Activated naive CD8-positive, alpha-beta T cell treated with anti-CD3 and anti-CD28 coated beads, Interleukin-2, amount 10 ng/mL, durations not matched to agents 7 days and 5 days (primary cell): ENCODE measurements at places on chromosomes 6 and 20.

DNA sequence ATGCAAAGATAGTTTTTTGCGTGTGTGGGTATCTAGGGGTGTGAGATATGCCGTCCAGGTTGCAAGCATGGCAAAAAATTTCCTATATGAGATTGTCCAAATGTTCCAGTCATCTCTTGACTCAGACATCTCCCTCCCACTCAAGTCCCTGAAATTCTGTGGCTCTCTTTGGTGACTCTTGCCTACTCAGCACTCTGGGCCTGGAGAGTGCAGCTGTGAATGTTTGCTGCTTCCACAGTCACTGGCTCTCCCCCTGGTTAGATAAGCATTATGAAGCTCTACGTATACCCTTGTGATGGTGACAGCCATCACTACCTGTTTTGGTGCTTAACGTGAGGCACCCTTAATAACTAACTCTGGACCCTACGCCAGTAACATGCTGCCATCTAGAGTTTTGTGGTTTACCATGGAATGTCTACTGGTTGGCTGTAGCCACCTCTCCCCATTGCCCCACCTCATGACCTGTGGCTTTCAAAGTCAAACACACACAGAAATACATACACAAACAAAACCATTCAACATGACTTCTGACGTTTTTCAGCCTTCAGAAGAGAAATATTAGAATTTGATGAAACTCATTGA lies 621.9 kb upstream of the CITED2 start:
- H3K4me3 ChIP-seq = no peak overlapping the region
- H3K4me1 ChIP-seq = no peaks in the 10 kb centered on the region
- DNase-seq = no peak
- H3K36me3 ChIP-seq = no peaks in the 10 kb centered on the region
- H3K27ac ChIP-seq = no peak overlapping the region
- no peaks in the 10 kb centered on the region for H3K27me3 ChIP-seq

- no peak overlapping the region for H3K27ac ChIP-seq
- no peaks in the 10 kb centered on the region for H3K27me3 ChIP-seq
- H3K4me3 ChIP-seq = no peak overlapping the region
- H3K36me3 ChIP-seq = no peaks in the 10 kb centered on the region
- H3K4me1 ChIP-seq = no peaks in the 10 kb centered on the region
Observed at GRCh38 chr6:140043357-140043756, 668.9 kb upstream of the CITED2 start.

GRCh38 chr6:61841958-61842357 lies 444.1 kb downstream of the KHDRBS2 start:
- H3K4me3 ChIP-seq = no peak overlapping the region
- H3K4me1 ChIP-seq = no peaks in the 10 kb centered on the region
- H3K27ac ChIP-seq = no peak overlapping the region
- H3K36me3 ChIP-seq = no peaks in the 10 kb centered on the region
- no peak for DNase-seq
- no peaks in the 10 kb centered on the region for H3K27me3 ChIP-seq

- no peak overlapping the region for H3K27ac ChIP-seq
- H3K36me3 ChIP-seq = no peaks in the 10 kb centered on the region
- no peak for DNase-seq
- H3K27me3 ChIP-seq = no peaks in the 10 kb centered on the region
- H3K4me1 ChIP-seq = no peaks in the 10 kb centered on the region
Observed at GRCh38 chr20:19129306-19129705, 83.1 kb upstream of the SLC24A3 start.

GRCh38 chr20:32449890-32450401 lies 91.8 kb downstream of the ASXL1 start:
- H3K4me1 ChIP-seq = peaks cover 6% of the 10 kb centered on the region
- H3K27ac ChIP-seq = peak overlapping the region; percentile 31
- peaks cover 6% of the 10 kb centered on the region for H3K36me3 ChIP-seq
- H3K27me3 ChIP-seq = no peaks in the 10 kb centered on the region

DNA sequence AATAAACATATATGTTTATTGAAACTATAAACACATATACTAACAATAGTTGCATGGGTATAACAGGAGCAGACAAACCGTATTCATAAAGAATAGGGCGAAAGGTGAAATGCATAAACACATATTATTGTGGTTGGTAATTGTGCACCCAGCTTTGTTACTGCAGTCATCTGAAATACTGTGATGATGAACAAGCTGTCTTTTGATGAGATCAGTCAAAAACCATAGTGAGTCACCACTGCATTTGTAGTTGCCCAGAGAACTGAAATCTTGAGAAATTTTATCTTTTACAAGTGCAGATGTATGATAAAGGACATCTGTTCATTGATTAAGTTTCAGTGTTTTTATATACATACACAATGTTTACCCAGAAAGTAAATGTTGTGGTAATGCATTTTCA lies 133.7 kb downstream of the MYO6 start:
- H3K36me3 ChIP-seq = no peaks in the 10 kb centered on the region
- no peaks in the 10 kb centered on the region for H3K27me3 ChIP-seq
- H3K4me3 ChIP-seq = no peak overlapping the region
- no peak overlapping the region for H3K27ac ChIP-seq
- no peak for DNase-seq

DNA sequence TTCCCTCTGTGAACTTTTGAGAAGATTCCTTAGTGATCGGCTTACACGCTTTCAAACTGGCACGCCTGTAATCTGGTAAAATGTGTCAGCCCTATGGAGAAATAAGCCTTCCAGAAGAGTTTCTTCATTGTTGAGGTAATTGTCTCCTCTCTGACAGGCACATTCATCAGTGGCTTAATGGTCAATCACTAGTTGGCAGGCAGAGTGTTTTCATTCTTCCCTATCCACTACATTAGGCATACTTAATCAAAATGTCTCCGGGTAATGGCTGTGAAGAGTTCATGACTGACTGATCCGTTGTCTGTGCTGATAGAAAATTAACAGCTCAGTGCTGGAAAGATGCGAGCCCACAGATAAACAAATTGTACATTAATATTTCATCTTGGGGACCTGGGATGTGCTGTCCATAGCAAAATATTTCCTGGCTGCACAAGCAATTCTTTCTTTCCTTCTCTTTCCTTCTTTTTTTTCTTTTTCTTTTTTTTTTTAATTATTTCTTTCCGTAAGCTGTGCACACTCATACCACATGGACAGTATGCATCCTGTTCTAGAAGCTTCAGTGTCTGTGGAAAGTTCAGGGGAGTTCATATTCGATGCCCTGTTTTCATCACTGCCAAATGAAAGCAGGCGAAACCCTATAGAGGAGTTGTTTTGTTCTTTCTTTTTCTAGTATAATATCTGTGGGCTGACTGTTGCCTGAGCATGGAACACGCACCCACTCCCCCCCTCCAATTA lies 31.4 kb downstream of the TSHZ2 start:
- H3K27me3 ChIP-seq = no peaks in the 10 kb centered on the region
- no peak overlapping the region for H3K27ac ChIP-seq
- no peak overlapping the region for H3K4me3 ChIP-seq
- H3K4me1 ChIP-seq = peaks cover 11% of the 10 kb centered on the region
- no peak for DNase-seq
- peaks cover 3% of the 10 kb centered on the region for H3K36me3 ChIP-seq

- H3K27me3 ChIP-seq = no peaks in the 10 kb centered on the region
- DNase-seq = no peak
- H3K4me3 ChIP-seq = no peak overlapping the region
- no peak overlapping the region for H3K27ac ChIP-seq
Observed at GRCh38 chr20:25223765-25224720, 23.8 kb upstream of the PYGB start.

- DNase-seq = no peak
- H3K4me1 ChIP-seq = no peaks in the 10 kb centered on the region
- H3K27me3 ChIP-seq = no peaks in the 10 kb centered on the region
- no peak overlapping the region for H3K4me3 ChIP-seq
- H3K27ac ChIP-seq = no peak overlapping the region
Observed at GRCh38 chr6:76448109-76448508, 375.6 kb upstream of the IMPG1 start.

DNA sequence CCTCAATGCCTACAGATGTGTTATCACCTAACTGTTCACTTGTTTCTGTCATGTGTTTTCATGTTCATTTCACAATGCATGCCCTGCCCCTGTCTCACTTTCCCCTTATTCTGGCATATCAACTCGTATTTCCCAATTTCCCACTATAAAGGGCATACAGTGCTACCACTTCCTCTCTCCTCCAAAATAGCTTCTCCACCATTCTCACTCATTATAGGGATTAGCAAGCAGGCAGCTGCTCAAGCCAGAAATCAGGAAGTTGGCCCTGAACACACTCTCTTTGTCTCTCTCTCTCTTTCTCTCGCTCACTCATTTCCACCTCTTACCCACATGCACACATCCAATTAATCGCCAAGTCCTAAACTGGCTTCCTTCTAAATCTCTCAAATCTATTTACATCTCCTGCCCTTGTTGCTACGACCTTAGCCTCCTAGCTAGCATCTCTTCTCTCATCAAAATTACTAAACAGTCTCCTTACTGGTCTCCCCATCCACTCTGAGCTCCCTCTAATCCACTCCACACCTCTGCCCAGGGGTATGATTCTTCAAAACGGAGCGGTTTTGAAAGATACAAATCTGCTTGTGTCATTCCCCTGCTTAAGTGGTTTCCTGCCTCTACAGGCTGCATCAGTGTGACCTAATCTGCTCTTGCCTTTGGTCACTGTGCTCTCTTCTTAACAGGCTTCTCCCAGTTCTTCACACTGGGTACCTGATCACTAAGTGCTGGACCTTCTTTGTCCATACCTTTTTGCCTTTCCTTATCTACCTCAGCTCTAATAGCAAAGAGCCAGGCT lies 196.2 kb downstream of the BTBD9 start:
- no peaks in the 10 kb centered on the region for H3K36me3 ChIP-seq
- no peaks in the 10 kb centered on the region for H3K27me3 ChIP-seq
- peaks cover 12% of the 10 kb centered on the region for H3K4me1 ChIP-seq
- no peak for DNase-seq

DNA sequence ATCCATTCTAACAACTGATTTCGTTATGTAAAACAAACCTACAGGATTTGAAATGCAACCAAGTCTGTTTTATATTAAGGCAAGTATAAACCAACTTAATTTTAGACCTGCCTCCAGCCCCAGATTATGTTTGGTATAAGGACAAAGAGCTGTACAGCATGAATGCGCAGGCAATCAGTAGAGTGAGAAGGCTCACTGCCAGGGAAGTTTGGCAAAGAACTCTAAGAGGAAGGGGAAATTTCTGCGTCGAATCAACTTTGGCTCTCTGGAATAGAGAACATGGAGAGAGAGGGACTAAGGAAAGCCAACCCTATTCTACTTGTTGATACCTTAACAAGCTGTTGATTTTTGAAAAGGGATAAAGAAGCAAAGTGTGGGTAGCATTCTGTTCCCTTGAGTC lies 96.9 kb upstream of the FOXO3 start:
- H3K36me3 ChIP-seq = no peaks in the 10 kb centered on the region
- peaks cover 2% of the 10 kb centered on the region for H3K27me3 ChIP-seq
- no peak overlapping the region for H3K27ac ChIP-seq
- H3K4me1 ChIP-seq = no peaks in the 10 kb centered on the region
- no peak for DNase-seq

GRCh38 chr20:61125076-61125475 lies 127.0 kb upstream of the CDH4 start:
- H3K27me3 ChIP-seq = peaks cover 2% of the 10 kb centered on the region
- no peak overlapping the region for H3K4me3 ChIP-seq
- H3K27ac ChIP-seq = no peak overlapping the region
- no peaks in the 10 kb centered on the region for H3K36me3 ChIP-seq
- H3K4me1 ChIP-seq = peaks cover 4% of the 10 kb centered on the region
